MG63 (cell line): ENCODE measurements at places on chromosomes 4 and X.

DNA sequence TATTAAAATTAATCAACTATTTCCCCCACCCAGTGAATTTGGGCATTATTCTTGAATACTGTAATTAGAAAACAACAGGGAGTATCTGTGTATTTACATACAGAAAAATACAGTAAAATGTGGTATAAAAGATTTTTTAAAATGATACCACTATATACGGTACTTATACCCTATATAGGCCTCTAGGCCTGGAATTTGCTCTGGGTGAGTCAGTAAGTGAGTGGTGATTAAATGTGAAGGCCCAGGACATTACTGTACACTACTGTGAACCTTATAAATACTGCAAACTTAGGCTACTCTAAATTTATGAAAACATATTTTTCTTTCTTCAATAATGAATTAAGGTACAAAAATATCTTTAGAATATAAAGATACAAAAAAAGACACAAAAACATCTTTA lies 6.3 kb upstream of the CSN3 start:
- no peak for DNase-seq

DNA sequence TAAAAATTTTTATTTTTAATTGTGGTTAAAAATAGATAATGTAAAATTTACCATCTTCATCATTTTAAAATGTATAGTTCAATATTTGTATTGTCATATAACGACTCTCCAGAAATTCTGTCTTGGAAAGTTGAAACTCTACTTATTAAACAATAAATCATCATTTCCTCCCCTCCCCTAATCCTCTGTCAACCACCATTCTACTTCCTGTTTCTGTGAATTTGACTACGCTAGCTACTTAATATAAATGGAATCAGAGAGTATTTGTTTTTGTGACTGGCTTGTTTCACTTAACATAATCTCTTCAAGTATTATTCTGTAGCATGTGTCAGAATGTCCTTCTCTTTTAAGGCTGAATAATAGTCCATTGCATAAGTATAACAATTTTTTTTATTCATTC lies 729.0 kb upstream of the AADAT start:
- no peak for DNase-seq

DNA sequence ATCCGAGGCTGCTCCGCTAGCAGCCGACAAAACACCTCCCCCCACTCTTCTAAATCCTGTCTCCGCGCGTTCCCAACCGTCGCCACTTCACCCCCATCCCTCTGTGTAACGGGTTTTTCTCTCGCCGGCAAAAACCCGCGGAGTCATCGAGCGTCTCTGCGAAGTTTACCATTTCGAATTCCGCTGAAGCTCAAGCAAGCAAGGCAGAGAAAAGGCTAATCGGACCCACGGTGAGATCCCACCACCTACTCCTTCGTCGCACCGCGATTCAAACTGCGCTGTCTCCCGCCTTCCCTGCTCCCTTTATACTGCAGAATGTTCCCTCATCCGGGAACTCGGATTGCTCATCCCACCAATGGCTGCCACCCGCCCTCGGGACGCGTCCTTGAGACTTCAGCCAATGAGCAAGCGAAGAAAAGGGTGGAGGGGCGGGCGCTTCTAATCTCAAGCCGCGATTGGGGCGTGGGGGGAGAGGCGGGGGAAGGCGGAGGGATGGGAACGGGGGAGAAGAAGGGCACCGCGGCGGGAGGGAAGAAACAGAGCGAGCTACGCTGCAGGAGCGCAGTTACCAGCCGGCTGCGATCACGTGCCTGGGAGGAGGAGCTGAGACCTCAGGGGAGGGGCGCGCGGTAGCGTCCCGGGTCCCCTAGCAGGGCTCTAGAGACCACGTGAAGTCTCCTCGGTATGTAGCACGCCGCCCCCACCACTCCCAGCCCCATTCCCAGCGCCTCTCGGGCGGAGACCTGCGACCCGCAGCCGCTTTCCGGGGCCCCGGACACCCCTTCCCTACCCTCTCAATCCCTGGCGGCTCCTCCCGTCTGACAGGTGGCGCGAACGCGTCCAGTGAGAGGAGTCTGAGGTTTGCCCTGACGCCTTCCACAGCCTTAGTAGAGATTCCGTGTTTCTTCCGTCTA lies at the start of gene H2AZ1:
H2AZ1 (minus strand) TSS at position 277 of the 914 bp plus-strand sequence; CDS start at position 172, 105 bp downstream.
- peak; percentile 96 for DNase-seq

- DNase-seq, result no peak
Measured at GRCh38 chr4:125985856-125986255, 671.1 kb downstream of the FAT4 start.

DNA sequence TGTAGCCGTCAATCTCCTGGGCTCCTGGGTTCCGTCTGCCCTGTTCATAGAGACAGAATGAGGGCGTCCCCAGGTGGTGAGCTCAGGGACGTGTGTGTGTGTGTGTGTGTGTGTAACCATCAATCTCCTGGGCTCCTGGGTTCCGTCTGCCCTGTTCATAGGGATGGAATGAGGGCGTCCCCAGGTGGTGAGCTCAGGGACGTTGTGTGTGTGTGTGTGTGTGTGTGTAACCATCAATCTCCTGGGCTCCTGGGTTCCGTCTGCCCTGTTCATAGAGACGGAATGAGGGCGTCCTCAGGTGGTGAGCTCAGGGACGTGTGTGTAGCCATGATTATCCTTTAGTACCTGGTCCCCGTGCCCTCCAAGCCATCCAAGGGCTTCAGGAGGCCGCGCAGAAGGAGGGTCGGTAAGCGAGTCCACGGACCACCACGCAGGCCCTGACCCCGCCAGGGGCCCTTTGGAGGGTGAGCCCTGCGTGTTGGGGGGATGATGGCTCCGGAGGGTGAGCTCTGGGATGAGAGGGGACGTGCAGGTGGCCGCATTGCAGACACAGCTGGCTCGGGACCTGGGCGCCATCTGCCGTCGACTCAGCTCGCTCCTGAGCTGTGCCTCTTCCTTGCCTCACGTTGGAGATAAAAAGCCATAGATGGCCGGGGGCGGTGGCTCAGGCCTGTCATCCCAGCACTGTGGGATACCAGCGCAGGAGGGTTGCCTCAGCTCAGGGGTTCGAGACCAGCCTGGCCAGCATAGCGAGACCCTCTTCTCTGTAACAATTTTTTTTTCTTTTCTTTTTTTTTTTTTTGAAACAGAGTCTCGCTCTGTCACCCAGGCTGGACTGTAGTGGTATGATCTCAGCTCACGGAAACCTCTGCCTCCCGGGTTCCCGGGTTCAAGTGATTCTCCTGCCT lies 5.4 kb upstream of the GTPBP6 start:
- peak; percentile 26 for DNase-seq

- DNase-seq, result no peak
Measured at GRCh38 chrX:39777623-39778025, 320.1 kb downstream of the BCOR start.

- no peak for DNase-seq
Measured at GRCh38 chrX:151725338-151725614, 9.3 kb upstream of the CNGA2 start.

GRCh38 chrX:70527610-70528345 lies 83.1 kb downstream of the DLG3 start:
- no peak for DNase-seq

GRCh38 chr4:6940744-6941137 lies 31.1 kb downstream of the TBC1D14 start:
- DNase-seq, result no peak

GRCh38 chr4:183636503-183636902 lies 22.5 kb downstream of the RWDD4 start:
- no peak for DNase-seq

DNA sequence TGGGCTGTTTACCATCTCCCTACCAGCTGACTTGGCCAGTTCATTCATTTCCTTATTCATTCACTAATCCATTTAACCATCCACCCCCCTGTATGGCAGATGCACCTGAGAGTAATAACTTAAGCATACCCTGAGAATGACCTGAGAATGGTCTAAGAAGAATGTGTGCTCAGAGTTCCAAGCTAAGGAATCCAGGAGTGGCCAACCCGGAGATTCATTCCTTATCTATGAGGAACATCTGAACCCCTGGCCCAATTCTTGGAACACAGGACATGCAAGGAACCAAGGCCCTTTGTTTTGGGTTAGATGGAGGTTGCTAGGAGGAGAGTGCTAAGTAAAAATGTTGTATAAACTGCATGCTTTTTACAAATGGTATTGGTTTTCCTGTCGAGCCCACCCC lies 13.5 kb upstream of the STARD8 start:
- DNase-seq, result no peak

GRCh38 chr4:153453402-153453801 lies 12.8 kb upstream of the TMEM131L start:
- DNase-seq, result no peak

DNA sequence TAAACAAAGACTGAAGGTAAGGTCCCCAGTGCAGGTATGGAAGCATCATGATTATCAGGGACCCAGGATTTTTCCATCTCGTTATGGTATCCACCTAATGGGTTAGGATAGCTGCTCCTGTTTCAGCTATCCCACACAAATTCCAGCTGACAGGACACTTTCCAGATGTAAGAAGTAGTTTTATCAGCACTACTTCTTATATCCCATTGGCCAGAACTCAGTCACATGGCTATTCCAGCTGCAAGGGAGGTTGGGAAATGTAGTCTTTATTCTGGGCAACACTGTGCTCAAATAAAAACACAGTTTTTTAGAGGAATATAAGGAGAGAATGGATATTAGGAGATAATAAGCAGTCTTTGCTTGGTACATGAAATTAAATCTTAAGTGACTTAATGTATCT lies 96.7 kb downstream of the SRPX start:
- DNase-seq, result no peak

DNA sequence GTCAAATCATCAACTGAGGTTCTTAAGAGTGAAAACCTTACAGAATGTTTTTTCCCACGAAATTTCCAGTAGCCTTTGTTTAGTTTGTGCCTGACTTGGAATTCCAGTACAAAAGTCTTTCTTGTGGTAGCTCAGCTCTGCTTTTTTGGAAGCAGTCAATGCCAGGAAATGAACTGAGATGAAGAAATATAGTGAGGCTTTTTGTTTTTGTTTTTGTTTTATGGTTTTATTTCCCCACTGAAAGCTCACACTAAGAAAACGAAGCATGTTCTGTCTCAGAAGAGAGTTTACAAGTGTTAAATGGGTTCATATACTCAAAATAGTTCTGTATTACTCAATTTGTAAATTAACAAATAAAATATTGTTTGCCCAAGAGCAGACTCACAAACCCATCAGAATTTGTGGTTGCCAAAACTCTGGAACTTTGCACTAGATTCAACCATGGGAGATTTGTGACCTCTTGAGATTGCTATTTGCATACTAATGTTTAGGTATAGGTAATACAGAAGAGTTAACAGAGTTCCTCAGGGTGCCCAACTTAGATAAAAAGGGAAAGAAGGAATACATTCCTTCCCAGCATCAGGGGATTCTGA lies 1060.8 kb downstream of the FAT4 start:
- no peak for DNase-seq

DNA sequence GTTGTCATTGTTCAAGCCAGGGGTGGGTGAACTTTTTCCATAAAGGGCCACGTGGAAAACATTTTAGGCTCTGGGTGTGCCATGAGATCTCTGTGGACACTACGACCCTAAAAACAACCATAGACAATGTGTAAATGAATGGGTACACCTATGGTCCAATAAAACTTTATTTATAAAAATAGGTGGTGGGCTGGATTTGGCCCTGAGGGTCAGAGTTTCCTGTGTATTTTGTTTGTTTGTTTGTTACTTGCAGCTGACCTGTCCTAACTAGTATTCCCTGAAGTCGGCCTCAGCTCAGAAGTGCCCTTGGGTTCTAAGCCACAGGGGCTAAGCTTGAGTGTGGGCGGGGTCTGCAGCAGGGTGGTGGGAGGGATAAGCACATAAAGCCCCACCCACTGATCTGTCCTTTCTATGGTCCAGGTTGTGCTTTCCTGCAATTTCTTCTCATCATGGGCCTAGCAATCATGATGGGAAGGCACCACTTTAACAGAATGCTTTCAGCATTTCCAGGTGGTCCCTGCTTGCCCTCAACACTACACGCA lies 17.2 kb upstream of the DRD5 start:
- DNase-seq, result no peak

DNA sequence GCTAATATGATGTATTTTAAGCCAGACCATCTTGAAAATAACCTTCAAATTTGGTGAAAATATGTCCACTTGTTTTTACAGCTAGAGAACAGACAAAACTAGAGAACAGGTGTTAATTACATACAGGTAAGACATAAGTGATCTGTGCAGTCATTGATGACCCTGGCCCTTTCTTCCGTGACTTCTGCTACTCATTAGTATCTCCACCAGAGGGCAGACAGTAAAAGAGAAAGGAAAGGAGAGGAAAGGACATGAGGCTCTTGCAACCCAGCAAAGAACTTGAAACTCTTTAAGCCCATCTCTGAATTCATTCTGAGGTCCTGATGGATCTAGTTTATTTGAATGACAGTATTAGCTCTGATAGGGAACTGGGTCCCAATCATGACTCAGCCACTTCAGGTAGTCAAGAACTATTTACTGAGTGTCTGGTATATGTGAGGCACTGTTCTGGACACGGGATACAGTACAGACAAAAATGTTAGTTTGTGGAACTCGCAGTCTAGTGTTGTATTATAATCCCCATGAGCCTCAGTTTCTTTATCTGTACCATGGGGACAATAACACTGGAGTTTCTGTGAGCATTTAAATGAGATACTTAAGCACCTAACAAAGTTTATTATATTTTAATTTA lies 121.0 kb upstream of the TEX13D start:
- no peak for DNase-seq

DNA sequence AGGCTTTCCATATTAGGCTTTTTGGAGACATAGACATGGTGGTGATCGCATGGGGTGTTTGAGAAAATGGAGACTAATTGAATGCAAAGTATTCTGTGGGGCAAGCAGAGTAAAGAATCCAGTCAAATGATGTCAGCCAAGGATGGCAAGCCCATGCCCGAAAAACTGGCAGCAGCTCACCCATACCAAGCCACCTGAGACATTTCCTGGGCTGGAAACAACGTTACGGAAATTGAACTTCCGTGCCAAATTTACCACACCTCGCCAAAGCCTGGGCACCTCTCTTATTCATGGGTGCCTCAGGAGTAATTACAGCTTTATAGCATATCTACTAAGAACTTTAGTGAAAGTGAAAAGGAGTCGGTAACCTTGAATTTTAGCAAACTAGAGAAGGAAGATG lies 166.4 kb downstream of the CBR4 start:
- DNase-seq, result no peak

DNA sequence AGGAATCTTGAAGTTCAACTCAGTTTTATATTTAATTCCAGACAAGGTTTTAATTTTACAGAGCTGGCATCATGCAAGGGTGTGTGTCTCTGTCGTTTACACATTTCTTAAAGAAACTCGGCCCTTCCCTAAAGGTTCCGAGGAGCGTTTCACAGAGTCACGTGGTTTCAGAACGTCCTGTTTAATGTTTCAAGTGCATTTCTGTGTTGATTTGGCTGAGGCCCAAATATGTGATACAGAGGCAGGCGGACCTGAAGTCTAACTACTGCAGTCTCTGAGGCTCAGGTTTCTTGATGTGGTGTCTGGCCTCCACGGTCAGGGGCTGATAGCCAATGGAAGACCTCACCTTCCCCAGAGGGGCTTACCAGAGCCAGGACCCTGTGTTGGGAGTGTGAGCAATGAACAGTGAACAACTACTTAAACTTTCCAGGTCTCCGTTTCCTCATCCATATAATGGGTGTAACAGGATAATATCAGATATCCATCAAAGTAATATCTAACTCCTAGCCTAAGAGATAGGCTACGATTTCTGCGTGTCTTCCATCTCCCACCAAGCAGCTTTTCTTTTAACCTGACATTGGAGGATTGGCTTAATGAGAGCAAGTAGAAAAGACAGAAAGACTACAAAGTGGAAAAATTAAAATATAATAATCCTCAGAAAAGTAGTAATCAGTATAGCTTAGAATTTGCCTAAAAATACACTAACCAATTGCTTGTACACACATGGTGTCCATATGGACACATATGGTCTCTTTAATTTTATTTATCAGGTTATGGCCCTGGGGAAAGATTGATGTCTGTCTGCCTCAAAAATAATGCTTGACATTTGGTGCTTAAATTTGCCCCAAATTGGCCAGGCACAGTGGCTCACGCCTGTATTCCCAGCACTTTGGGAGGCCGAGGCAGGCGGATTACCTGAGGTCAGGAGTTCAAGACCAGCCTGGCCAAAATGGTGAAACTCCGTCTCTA lies 50.0 kb upstream of the TRIM2 start:
- no peak for DNase-seq
